ENCODE measurements at places on chromosomes 5 and 9.

DNA sequence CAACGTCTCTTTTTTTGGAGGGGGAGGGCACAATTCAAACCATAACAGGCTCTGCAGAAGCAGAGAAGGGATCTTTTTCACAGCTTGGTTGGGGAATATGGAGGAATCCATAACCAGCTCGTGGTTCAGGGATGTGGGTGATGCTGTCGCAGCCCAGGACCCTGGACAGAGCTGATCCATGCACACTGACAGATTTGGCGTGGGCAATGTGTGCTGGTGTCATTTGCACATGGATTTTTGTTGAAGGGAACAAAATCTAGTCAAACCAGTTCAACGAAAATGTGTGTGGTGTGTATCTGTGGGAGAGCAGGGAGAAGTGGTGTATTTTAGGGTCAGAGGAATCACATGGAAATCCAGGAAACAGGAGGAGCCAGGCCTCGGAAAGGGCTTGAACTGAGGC lies 4.2 kb downstream of the DOCK2 start:
- DNase-seq: no peak

GRCh38 chr5:118946138-118946800 lies 42.1 kb downstream of the DTWD2 start:
- DNase-seq: no peak

GRCh38 chr5:164356790-164357189 lies 851.4 kb downstream of the MAT2B start:
- no peak for DNase-seq

DNA sequence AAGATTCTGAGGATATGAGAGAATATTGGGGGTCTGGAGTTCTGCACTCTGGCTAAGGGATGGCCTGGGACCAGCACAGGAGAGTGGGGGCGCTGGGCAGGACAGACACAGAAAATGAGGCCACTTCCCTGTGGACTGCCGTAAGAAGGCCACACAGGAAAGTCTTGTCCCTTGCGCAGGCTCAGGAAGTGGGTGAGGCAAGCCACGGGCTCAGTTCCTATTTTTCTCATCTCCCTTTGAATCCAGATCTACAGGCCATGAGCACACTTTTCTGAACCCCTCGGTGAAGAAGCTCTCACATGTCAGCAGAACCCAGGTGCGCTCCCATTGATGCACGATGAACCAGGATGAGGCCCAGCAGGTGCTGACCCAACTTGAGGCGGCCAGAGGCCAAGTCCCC lies 207.4 kb downstream of the AGTPBP1 start:
- DNase-seq: no peak

- DNase-seq: no peak
These were observed 248.7 kb downstream of the SLIT3 start for GRCh38 chr5:169052207-169052606.

DNA sequence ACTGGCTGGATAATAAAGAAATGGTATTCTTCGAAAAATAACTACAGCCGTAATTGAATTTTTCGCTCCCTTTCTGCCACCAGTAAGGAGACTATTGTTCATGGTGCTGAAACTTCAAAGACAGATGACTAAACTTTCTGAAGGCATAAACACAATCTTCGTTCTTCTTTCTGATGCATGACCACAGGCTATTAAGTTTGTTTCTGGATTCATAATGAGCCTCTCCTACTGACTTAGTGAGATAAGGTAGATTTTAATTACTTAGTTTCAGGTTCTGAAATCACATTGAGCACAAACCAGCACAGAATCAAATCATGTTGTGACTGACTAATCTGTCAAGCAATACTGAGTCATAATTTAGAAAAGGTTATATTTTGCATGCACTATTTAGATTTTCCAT lies 441.8 kb upstream of the CCNG1 start:
- no peak for DNase-seq

- no peak for DNase-seq
These were observed 2.5 kb downstream of the FEM1C start for GRCh38 chr5:115542086-115542485.

- DNase-seq: no peak
These were observed 17.0 kb upstream of the AUH start for GRCh38 chr9:91378695-91379127.
